Esophagus muscularis mucosa (tissue), 4 donors: ENCODE measurements at places on chromosomes 7 and 10. TPM values are rescaled to one million over a fixed set of nuclear protein-coding genes. Genes with fewer than 3 reads are reported as not detected.

DNA sequence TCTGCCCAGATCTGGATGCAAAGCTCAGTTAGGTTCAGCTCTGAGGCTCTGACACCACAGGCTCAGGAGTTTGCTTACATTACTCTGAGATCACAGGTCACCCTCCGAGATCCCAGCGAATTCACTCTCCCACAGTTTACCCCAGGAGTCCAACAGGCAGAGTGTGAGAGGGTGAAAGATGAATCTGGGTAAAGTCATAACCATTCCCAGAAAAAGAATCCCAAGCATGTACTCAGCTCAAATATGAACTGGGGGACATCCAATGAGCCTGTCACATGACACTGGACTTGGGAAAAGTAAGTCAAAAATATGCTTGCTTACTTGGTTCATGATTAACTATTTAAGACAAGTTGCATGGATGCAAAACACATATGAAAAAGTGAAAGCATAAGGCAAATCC lies 110.3 kb upstream of the ARID5B start:
- peak; percentile 87 for DNase-seq

The HABP2 gene
- not detected for total RNA-seq

DNA sequence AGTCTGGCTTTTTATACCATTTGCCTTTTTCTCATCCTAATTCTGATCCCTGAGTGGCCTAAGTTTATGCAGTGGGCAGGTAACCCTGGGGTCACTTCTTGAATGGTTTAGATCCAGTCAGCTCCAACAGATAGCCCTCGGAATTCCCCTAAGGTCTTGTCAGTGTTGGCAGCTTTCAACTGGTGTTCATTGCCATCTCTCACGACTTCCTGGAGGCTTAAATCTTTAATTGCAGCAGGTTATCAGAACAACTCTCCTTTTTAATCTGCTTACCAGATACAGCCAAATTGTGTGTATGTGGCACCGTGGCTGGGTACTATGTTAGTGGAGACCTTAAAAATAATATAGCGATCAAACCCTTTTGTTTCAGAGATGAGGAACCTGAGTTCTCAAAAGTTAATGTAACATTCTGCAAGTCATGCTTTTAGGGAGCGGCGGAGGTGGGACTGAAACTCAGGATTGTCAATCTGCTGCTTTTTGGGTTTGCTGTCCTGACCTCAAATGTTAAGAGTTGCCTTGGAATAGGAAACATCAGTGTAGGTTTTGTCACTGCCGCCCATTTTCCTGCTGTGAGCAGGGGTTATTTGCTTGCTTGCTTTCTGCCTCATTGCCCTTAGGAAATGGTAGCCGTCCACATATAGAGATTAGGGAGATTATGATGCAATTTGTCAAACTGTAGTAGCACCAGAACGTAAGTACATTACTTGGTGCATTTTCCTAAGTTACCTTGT lies 818 bp downstream of the DLD start:
- DNase-seq: no peak

DNA sequence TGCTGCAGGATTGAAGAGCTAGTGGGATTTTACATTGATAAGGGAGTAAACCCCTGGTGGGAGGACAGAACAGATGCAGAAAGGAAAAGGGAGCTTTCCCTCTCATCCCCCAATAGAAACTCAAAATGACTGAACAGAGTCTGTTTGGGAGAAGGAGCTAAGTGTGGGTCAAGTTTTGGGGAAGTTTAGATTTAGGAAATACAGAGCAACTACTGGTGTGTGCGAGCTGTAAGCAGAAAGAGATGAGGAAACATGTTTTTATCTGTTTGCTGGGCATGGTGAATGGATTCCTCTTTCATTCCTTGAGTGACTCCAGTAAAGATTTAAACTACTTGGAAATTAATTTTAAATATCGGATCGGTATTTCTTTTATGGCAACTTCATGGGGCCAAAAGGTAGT lies 132.7 kb downstream of the AOAH start:
- DNase-seq: peak; percentile 29

DNA sequence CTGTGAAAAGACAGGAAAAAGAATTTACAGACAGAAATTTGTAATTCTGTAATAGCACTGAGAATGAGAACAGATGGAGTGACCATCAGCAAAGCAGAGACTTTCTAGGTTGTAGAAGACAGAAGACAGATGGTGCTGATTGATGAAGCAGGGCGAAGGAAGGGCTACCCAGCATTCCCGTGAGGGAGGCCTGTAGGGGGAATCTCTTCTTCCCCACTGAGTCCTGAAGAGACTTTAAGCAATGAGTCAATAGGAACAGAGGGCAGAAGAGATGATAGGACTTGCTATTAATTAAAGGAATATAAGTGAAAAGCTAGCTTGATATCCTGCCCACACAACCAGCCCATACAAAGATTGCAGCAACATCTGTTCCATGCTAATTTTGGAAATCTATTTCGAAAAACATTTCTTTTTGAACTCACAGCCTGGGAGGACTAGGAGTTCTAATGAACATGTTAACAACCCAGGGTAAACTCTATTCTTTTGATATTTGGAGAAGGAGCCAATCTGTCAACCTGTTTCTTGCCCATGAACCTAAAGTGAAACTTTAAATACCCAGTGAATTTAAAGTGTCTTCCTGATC lies 44.1 kb downstream of the RALA start:
- no peak for DNase-seq

The OR6V1 gene
- total RNA-seq: not detected

The GLI3 gene
- total RNA-seq: 14.5 TPM

GRCh38 chr10:46233181-46233580 lies 53.6 kb upstream of the ANTXRL start:
- DNase-seq: no peak

- no peak for DNase-seq
These were observed 37.8 kb downstream of the PDLIM1 start for GRCh38 chr10:95253007-95253406.

DNA sequence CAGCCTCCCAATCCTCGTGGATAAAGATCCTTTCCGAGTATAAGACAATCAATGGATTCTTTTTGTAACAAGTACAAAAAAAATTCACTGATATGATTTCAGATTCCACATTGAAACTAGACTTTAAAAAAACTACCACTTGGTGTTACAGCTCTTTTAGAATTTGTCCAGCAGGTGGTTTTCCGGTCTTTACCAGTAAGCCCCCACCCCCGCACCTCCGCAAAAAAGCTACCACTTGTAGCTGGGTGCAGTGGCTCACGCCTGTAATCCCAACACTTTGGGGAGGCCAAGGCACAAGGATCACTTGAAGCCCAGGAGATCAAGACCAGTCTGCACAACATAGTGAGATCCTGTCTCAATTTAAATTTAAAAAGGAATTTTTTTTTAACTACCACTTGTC lies 19.8 kb downstream of the IGF2BP3 start:
- DNase-seq: no peak

DNA sequence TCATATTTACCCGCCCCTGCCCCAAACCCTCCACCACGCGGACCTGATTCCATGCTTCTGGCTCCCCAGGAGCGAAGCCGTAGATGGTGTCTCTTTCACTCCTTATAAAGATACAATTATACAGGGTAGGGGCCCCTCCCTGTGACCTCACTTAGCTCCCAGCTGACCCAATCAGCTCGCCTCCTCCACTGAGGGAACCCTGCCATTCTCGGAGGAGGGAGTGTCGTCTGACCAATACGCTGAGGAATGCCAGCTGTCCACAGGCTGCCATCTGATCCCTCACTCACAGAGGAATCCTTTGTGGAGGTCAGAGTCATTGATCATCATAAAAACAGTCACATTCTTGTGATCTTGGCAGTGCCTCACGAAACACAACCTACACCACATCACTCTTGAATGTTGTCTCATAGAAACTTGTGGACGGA lies 67.5 kb upstream of the INSIG1 start:
- no peak for DNase-seq

DNA sequence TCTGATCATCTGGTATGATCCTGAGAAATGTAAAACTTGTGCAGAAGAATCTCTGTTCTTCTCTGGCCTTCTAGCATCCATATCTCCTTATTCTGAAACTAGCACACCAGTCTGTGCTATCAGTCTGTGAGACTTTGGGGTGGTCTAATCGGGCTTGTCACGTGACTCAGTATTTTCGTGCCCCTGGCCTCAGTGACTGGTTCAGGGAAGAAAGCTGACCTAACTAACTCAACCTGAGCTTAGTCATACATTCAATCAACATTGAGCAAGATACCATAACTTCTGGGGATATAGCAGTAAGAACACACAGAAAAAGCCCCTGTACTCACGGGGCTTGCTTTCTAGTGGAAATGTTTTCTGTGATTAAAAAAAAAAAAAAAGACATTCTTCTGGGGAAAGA lies 109.3 kb downstream of the DKK1 start:
- DNase-seq: no peak

- no peak for DNase-seq
These were observed 58.3 kb downstream of the INPP5A start for GRCh38 chr10:132595854-132596253.

The TMEM236 gene
- total RNA-seq: 0.99 TPM

DNA sequence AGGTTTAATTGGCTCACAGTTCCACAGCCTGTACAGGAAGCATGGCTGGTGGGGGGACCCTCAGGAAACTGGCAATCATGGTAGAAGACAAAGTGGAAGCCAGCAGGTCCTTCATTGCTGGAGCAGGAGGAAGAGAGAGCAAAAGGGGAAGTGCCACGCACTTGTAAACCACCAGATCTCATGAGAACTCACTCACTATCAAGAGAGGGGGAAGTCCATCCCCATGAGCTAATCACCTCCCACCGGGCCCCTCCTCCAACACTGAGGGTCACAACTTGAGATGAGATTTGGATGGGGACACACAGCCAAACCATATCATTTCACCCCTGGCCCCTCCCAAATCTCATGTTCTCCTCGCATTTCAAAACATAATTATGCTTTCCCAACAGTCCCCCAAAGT lies 171.9 kb upstream of the CACNA2D1 start:
- DNase-seq: no peak

GRCh38 chr7:135808206-135808605 lies 59.6 kb upstream of the FAM180A start:
- DNase-seq: no peak

The CCDC146 gene
- total RNA-seq: 14.1 TPM

- DNase-seq: no peak
These were observed 86.2 kb downstream of the CHST15 start for GRCh38 chr10:124007102-124007772.

The AGMO gene
- 0.83 TPM for total RNA-seq

The ASZ1 gene
- not detected for total RNA-seq

- no peak for DNase-seq
These were observed 38.1 kb upstream of the HBP1 start for GRCh38 chr7:107130487-107131220.
